CD4-positive, CD25-positive, alpha-beta regulatory T cell (primary cell): ENCODE measurements at places on chromosomes 13 and 19. TPM values are rescaled to one million over a fixed set of nuclear protein-coding genes. Genes with fewer than 3 reads are reported as not detected.

GRCh38 chr13:112725346-112726015 is 35.6 kb downstream of the ATP11A start:
- DNase-seq, result no peak

DNA sequence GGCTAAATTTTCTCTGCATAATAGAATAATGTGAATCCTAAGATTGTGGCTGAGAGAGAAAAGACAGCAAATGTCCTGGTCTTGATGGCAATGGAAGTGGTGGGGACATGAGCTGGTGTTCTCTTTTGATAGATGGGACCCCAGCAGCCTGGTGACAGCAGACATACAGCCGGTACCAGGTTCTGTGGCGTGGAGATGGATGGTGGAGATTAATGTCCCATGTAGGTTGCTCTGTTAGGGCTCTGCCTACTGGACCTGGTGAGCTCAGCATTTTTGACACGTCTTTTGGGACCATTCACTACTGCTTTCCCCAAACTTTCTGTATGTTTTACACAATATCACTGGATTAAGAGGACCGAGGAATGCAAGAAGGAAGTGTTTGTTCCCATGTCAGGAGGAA is 8.2 kb upstream of the SIGLEC14 start:
- DNase-seq, result no peak

- no peak for DNase-seq
Measured at GRCh38 chr13:97749174-97749573, 204.3 kb upstream of the IPO5 start.

GRCh38 chr13:43469791-43470190 is 317.0 kb downstream of the ENOX1 start:
- no peak for DNase-seq

DNA sequence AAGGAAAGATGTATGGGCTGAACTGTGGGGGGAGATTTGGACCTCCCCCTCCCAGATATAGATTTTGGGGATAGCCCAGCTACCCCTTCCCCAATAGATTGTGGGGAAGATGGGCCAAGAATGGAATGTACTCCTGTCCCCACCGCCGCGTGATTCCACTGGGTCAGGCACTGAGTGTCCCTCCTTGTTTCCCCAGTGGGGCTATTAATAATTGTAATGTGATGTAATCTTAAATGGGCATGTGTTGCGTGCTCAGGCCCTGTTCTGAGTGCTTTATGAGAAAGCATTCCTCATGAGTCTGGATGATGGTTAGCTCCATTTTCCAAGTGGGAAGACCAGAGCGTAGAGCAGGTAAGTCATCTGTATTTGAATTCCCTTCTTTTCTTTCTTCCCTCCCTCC is 1.4 kb downstream of the PSMD8 start:
- DNase-seq, result no peak

GRCh38 chr13:26220575-26220974 is 1.5 kb downstream of the RNF6 start:
- no peak for DNase-seq

DNA sequence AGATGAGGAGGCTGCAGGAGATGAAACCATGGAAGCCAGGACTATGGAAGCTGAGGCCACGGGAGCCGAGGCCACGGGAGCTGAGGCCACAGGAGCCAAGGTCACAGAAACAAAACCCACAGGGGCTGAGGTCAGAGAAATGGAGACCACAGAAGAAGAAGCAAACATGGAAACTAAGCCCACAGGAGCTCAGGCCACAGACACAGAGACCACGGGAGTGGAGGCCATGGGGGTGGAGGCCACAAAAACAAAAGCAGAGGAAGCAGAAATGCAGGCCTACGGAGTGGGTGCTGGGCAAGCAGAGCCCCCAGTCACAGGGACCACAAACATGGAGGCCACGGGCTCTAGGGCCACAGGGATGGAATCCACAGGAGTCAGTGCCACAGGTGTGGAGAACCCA is 12.5 kb upstream of the EBI3 start:
- DNase-seq, result no peak

Gene MAMSTR
- total RNA-seq, result 1.1 TPM

Gene CAMSAP3
- total RNA-seq, result not detected

Gene OSCAR
- not detected for total RNA-seq

Gene NKPD1
- total RNA-seq, result 0.72 TPM

GRCh38 chr19:5339198-5339949 is 1.2 kb downstream of the PTPRS start:
- no peak for DNase-seq

- DNase-seq, result no peak
Measured at GRCh38 chr13:111488486-111489132, 168.2 kb downstream of the TEX29 start.

GRCh38 chr13:100836711-100837110 is 162.1 kb upstream of the TMTC4 start:
- DNase-seq, result no peak

DNA sequence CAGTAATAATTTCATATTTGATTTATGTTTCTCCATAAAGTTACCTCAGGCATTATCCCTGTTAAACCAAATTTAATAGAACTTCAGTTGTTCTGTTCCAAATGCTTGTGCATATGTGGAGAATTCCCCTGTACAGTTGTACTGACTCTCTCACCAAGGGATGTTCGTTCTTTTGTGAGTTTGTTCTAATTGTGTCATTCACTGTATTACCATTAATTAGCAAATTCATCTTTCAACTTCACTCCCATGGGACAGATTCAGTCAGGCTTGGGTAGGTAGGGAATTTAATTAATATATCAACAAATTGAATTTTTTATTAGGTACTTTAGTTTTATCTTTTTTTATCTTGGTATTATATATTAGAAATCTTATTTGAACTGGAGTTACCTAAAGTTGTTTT is 265.4 kb downstream of the DCT start:
- DNase-seq, result no peak

GRCh38 chr13:43879755-43880181 is at the start of gene LACC1:
LACC1 (plus strand) TSS chr13:43879904; CDS start chr13:43880986, 1,082 bp downstream.
- DNase-seq, result no peak

DNA sequence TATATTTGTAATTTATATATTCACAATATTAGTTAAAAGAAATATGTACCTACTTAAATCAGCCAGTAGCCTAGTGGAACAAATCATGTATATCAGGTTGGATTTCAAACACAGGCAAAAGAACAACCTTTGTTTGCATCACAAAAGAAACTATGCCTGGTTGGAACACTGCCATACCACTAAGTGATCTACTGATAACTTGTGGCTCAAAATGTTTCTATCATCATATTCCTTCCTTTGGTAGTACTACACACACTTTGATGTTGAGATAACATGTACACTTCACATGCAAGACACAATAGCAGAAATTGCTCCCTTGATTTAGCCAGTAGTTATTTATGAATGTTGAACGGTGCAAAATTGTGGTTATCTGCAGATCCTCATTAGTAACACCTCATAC is 146.0 kb upstream of the GPC6 start:
- no peak for DNase-seq

Gene DDX49
- 48.0 TPM for total RNA-seq

- peak; percentile 64 for DNase-seq
Measured at GRCh38 chr19:41548954-41549688, 26.8 kb upstream of the CEACAM21 start.

GRCh38 chr19:48491793-48492123 is 19.9 kb downstream of the LMTK3 start:
- DNase-seq, result no peak

- no peak for DNase-seq
Measured at GRCh38 chr19:19137556-19138108, 646 bp downstream of the TMEM161A start.

DNA sequence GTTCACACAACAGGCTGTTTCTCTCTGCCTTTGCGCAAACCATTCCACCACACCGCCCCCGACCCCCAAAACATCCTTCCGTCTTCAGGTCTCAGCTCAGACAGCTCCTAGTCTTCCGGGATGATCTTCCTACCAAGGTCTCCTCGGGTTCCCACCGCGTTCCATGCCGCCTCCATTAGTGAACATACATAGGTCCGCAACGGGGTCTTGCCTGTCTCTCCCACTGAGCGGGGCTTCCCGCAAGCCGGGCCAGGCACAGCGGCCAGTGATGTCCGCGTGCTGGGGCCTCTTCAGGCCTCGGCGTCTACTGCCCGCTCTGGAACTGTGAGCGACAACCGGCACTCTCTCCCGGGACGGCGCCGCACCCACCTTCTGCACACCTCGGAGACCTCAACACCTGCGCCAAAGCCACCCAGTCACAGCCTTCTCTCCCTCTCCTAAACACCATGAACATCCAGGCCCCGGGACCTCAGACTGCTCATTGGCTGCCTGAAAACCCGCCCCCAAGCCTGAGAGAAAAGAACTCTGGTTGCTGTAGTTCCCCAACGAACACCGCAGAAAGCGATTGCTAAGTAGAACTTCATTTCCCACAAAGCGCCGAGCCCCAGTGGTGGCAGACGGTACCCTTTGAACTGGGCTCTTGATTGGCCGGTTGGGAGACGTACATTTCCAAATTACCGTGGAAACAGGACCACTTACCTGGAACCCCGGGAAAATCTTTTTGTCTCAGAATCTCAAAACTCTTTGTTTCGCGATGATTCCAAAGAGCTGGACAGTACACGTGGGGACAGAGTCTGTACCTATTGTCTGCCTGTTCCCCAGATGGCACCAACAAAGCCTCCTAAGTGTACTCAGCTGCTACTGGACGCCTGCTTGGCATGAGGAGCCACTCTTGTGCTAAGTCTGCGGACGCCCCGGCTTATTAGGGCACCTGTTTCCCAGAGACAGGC is 9.5 kb downstream of the DYRK1B start:
- peak; percentile 96 for DNase-seq

- DNase-seq, result no peak
Measured at GRCh38 chr19:49614096-49614833, 23.3 kb downstream of the PRR12 start.

DNA sequence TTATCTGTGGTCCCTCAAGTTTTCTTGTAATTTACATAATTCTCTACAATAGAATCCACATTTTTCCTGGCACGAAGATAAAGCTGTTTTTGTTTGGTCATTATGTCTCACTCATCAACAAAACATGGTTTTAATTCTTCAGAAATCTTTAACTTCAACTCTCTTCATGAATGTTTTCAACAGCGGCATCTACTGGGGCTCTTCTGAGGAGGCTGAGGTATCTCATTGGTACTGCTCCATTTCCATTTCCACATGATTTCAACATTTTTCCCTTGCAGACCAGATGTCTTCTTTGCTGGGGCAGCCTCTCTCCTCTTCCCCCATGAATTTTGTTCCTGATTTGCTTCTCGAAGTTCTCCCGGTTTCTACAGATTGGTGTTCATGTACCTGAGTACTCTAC is 5.8 kb upstream of the KBTBD7 start:
- no peak for DNase-seq

- DNase-seq, result no peak
Measured at GRCh38 chr13:75347457-75347856, 134.5 kb downstream of the TBC1D4 start.

Gene ZNF492
- 1.2 TPM for total RNA-seq

- no peak for DNase-seq
Measured at GRCh38 chr13:99989276-99990125, 7.9 kb downstream of the ZIC2 start.

DNA sequence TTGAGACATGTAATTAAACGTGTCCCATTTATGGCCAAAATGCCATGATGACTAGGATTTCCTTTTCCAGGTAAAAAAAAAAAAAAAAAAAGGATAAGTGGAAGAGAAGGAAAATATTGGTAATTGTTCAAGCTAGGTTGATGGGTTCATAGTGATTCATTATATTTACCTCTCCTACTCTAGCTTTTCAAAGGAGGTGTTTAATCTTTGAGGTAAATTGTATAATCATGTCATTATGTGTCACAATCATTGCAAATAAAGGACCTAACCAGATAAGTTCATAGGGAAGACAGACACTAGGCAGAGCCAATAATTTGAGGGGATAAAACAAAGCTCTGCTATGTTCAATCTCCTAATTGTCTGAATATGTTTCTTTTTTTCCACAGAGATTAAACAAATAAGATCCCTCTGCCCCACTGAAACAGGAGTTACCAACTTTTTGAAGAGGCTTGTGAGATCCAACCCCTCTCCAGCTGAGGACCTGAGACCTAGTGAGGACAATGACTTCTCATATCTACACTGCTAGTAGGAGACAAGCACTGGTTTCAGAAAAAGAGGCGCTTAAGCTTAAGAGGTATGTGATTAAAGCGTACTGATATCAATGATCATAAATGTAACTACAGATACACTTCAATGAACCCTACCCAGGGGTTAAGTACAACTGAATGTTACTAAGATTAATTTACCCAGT is 61.4 kb downstream of the USP12 start:
- no peak for DNase-seq

GRCh38 chr13:60720590-60720989 is 323.6 kb downstream of the TDRD3 start:
- DNase-seq, result no peak

- DNase-seq, result no peak
Measured at GRCh38 chr13:99617474-99618255, 116.4 kb downstream of the TM9SF2 start.

- DNase-seq, result no peak
Measured at GRCh38 chr13:30718661-30719524, 16.4 kb upstream of the ALOX5AP start.

DNA sequence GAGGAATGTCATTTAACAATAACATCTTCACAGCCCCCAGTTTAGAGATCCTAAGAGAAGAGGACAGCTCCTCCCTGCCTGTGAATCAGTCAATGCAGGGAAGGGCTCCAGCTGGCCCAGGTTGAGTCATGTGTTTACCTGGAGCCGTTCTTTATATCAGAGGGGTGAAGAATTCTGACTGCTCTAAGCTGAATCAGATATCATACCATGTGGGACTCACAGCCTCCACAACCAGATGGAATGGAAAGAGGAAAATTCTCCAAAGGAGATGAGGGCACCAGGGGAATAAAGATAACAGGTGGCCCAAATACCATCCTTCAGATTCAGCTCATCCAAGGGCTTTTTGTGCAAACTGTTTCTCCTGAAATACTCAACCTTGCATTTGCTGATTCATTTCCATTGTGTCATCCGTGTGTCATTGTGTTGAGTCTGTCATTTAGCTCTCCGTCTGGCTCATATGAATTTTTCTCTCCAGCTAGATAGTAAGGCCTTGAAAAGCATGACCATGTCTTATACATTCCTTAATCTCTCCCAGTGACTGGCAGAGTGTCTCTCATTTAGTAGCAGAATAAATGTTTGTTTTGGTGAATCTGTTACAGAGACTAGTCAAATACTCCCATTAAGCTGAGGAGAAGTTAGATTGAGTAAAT is 217.9 kb downstream of the RFC3 start:
- DNase-seq, result no peak

GRCh38 chr13:28655561-28655960 is 3.4 kb upstream of the POMP start:
- DNase-seq, result no peak

Gene ZNF222
- total RNA-seq, result 5.0 TPM

Gene PSG4
- 0.76 TPM for total RNA-seq

DNA sequence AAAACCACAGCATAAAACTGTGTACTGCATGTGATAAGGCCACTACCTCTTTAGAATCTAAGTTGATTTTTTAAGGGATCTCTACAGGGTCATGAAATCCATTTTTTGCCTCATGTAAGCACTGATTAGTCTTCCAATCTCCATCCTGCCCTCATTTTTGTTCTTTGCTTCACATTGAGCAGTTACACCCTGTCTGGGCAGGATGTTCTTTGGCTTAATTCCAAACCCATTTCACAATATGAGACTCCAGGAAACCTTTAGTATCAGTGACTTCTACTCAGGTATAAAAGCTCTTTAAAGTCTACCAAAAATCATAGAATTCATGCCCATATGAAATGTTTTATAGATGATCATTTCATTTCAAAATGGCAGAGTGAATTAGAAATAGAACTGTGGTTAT is 592.6 kb downstream of the TBC1D4 start:
- no peak for DNase-seq

Gene CSNK1A1L
- not detected for total RNA-seq

GRCh38 chr13:59680429-59681024 is 483.2 kb downstream of the DIAPH3 start:
- DNase-seq, result peak; percentile 39

Gene MBD3L3
- not detected for total RNA-seq

Gene FLT3LG
- total RNA-seq, result 250 TPM
